Daoy (cell line): ENCODE measurements at places on chromosomes 1 and 21. TPM values are rescaled to one million over a fixed set of nuclear protein-coding genes. Genes with fewer than 3 reads are reported as not detected.

NIPAL3 gene
- 8.6 and 13.8 TPM in 2 replicates for total RNA-seq

DNA sequence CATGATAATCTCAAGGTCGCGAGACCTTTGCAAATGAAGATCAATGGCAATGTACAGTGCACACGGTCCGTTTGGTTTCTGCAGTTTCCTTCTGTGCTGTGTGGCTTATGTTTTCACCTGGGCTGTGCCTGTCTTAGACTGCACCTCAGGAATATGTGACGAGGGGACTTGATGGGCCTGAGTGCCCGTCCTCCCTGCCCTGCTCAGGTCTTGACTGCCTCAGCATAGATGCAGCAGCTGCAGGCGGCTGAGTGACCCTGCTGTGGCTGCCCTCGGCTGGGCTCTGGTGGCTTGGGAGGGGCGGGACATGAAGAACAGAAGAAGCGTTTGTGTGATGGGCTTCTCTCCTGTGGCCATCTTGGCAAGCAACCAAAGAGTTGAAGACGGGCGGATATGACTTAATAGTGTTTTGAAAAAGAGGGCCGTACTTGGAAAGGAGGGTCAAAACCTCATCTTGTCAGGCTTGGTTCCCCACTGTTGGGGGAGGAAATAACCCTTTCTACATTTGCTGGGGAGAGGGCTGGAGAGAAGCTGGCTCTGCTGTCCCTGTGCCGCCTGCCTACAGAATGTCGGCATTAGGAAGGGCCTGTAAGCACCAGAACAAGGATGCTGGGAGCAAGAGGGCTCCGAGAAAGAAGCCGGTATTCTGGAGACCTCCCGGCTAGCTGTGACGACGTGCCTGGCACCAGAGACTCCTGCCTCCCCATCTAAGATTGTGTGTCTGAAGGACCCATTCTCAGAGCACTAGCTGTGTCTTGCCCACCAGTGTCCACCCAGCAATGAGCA, 7.1 kb downstream of the MYBPHL start:
- DNase-seq: peak; percentile 69

- DNase-seq: no peak
Observed at GRCh38 chr21:37413553-37414291, 47.1 kb downstream of the DYRK1A start.

- DNase-seq: no peak
Observed at GRCh38 chr21:38156200-38156599, 100.6 kb upstream of the KCNJ15 start.
